ENCODE measurements at places on chromosomes 4 and X. TPM values are rescaled to one million over a fixed set of nuclear protein-coding genes. Genes with fewer than 3 reads are reported as not detected.

Gene TLR10
- 0.12 TPM for polyA plus RNA-seq

Gene FGF5
- polyA plus RNA-seq = 0.04 TPM

Gene SULT1E1
- 0.10 TPM for polyA plus RNA-seq

Gene RBM46
- polyA plus RNA-seq = not detected

Gene SERPINA7
- polyA plus RNA-seq = not detected

Gene CD38
- polyA plus RNA-seq = 0.72 TPM

Gene SULT1B1
- 0.41 TPM for polyA plus RNA-seq

Gene FGF2
- 0.99 TPM for polyA plus RNA-seq

Gene MAGEA9B
- not detected for polyA plus RNA-seq

Measured in esophagus (tissue), 2 donors.